CD4-positive, alpha-beta T cell treated with Interleukin-21 for 1 hour (primary cell): ENCODE measurements at places on chromosomes 6 and 20.

- DNase-seq = no peak
These were observed 38.3 kb downstream of the SNX3 start for GRCh38 chr6:108222504-108222903.

GRCh38 chr20:61292821-61293612, 41.0 kb downstream of the CDH4 start:
- no peak for DNase-seq

GRCh38 chr6:22132656-22133055, 164.2 kb downstream of the PRL start:
- DNase-seq = no peak

GRCh38 chr20:51460569-51461265, 81.8 kb downstream of the NFATC2 start:
- no peak for DNase-seq

- no peak for DNase-seq
These were observed 13.6 kb upstream of the SPO11 start for GRCh38 chr20:57315976-57316480.

DNA sequence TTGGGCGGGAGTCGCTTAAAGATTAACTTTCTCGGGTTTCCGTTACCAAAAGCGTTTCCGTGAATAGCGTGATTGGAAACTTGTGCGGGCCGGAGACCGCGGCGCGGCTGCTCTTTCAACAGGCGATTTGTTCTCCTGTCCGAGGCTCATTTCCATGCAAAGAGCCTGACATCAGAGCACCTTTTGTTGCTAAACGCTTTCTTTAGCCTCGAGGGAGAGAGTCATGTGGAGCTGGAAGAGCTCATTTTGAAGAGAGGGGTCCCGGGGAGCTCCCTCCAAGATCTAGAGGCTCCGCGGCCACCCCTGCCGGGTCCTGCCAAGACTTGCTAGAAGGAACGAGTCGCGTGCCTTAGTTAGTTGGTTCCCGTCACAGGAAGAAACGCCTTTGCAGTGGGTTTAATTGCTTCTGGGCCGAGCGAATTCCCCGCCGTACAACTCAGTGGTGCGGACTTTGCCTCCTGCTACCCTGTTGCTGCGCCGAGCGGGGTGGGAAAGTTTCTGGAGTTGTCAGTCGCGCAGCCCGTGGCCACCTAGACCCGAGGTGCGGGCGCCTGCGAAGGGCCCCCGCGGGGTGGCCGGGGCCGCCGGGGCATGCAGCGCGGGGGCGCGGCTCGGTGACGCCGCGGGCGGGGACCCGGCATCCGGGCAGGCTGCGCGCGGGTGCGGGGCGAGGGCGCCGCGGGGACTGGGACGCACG, at the start of gene SASH1:
SASH1 (plus strand) TSS at position 489 of the 697 bp plus-strand sequence. CDS start 230 bp downstream, outside the sequence.
- peak; percentile 8 for DNase-seq

- no peak for DNase-seq
These were observed 39.3 kb upstream of the SRPK1 start for GRCh38 chr6:35960187-35960586.

- DNase-seq = no peak
These were observed 185.5 kb upstream of the AKAP12 start for GRCh38 chr6:151054306-151054705.

DNA sequence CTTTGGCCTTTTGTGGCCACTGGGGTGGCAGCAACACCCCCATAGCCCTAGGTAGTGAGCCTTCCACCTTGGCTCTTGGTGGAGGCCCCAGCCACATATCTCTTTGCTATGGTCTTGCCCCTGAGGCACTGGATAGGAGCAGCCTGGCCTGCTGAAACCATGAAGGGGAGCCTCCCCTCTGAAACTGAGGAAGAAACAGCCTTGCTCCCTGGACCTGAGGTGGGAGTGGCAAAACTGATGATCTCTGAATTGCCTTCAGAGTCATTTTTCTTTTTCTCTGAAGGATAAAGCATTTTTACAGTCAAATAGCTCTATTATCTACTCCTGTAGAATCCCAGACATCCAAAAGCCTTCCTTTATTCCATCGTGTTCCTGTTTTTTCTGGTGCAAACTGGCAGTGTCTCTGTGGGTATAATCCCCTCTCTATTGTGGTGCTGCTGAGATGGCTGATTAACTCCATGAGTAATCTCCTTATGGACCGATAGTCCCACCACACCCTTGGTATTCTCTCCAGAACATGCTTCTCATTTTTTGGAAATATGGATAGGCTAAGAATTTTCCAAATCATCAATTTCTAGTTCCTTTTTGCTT, 22.0 kb upstream of the PRSS35 start:
- DNase-seq = no peak

DNA sequence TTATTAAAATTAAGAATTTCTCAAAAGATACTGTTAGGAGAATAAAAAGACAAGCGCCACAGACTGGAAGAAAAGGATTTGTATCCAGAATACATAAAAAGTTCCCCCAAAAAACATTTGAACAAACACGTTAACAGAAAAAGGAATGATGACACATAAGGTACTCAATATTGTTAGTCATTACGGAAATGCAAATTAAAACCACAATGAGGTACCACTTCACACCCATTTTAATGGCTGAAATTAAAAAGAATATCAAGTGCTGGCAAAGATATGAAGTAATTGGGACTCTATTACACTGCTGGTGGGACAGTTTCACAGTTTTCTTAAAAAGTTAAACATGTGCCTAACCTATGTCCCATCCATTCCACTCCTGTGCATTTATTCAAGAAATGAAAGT, 51.4 kb downstream of the HECA start:
- DNase-seq = no peak

- no peak for DNase-seq
These were observed 10.7 kb upstream of the PRR18 start for GRCh38 chr6:166318649-166319600.

- peak; percentile 21 for DNase-seq
These were observed 80.3 kb downstream of the ZDHHC14 start for GRCh38 chr6:157461000-157461915.

DNA sequence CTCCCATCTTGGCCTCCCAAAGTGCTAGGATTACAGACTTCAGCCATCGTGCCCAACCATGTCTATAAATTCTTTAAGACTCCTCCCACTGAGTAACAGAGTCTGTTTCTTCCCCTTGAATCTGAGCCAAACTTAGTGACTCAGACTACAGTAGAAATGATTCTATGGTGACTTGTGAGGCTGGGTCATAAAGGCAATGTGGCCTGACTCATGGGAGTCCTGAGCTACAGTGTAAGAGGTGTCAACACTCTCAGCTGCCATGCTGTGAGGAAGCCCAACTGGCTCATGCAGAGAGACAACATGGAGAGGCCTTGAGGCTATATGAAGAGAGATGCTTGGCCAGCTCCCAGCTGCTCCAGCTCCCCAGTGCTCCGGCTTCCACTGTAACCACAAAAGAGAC, 5.2 kb upstream of the NRSN2 start:
- no peak for DNase-seq

GRCh38 chr20:62828511-62829230, 11.8 kb downstream of the COL9A3 start:
- DNase-seq = no peak

DNA sequence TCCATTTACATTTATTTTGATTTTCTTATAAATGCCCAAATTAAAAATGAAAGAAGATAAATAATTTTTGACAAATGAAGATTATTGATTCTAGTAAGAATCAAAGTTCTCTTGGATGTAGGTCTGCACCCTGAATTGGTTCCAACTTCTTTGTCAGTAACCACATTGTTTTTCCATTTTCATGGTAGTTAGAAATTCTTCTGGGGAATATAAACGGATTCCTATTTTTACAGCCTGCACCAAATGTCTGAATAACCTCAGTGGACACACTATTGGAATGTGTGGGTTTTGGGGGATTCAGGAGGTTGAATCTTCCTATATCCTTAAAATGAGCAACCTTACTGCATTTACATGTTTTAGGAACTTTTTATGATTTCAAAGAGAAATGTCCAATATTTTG, 1085.3 kb upstream of the MAP3K7 start:
- DNase-seq = no peak

- DNase-seq = no peak
These were observed 619.5 kb downstream of the PRKN start for GRCh38 chr6:162108041-162108440.

DNA sequence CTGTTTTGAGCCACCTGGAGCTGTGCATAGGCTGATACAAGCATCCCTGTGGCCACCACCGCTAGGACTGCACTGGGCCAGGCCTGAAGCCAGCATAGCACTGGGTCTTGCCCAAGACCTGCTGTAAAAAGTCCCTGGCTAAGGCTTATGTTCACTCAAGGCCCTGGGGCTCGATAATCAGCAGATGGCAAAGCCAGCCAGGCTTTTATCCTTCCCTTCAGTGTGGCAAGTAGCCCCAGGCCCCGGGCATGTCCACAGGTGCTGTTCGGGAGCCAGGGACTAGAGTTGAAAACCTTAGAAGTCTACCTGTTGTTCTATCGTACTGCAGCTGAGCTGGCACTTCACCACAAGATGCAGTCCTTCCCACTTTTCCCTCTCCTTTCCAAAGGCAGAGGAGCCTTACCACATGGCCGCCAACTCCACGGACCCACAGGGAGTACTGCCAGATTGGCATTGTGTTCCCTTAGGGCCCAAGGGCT, 226.4 kb upstream of the ZNF217 start:
- no peak for DNase-seq

GRCh38 chr6:148530394-148530953, 187.8 kb downstream of the SASH1 start:
- no peak for DNase-seq

GRCh38 chr20:9100691-9101090, 31.8 kb downstream of the PLCB4 start:
- DNase-seq = no peak

GRCh38 chr6:33820243-33820642, 16.4 kb upstream of the MLN start:
- DNase-seq = no peak

- peak; percentile 37 for DNase-seq
These were observed 592 bp downstream of the CUTA start for GRCh38 chr6:33417128-33417902.

DNA sequence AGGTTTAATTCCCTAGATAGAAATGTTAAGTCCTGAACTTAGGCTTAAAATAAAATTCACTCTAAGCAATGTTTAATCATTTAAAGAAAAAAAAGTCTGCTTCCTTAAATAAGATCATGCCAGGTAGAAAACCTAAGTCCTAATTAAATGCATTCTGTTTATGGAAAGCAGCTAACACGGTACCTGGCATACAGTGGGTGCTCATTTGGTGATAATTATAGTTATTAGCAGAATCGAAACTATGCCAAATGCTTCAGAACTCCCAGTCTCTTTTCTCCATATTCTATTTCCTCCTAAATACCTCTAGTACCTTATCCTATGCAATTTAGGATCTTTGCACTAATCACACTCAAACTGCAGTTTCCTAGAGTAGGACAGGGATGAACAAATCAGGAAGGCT, 331.8 kb downstream of the EPHA7 start:
- DNase-seq = no peak

- no peak for DNase-seq
These were observed 82.6 kb upstream of the BMP5 start for GRCh38 chr6:55957961-55958422.

GRCh38 chr6:169452117-169452868, 198.6 kb upstream of the THBS2 start:
- no peak for DNase-seq

DNA sequence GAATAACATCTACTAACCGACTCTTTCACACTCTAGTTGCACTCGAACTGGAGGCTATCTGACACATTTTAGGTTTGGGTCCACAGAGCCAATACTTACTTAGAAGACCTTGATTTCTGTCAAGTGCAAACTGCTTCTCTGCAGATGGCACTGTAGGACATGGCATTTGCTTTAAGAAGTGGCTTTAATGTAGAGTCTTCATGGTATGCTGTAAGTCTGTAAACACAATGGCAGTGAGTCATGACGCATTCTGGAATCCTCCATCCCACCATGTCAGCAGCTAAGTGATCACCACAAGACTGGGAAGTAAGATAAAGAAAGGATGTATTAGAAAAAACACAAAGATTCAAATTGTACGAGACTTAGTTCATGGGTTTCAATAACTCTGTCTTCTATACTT, 377.0 kb upstream of the NOX3 start:
- DNase-seq = no peak

- DNase-seq = no peak
These were observed 13.2 kb upstream of the FRK start for GRCh38 chr6:116073765-116074440.

DNA sequence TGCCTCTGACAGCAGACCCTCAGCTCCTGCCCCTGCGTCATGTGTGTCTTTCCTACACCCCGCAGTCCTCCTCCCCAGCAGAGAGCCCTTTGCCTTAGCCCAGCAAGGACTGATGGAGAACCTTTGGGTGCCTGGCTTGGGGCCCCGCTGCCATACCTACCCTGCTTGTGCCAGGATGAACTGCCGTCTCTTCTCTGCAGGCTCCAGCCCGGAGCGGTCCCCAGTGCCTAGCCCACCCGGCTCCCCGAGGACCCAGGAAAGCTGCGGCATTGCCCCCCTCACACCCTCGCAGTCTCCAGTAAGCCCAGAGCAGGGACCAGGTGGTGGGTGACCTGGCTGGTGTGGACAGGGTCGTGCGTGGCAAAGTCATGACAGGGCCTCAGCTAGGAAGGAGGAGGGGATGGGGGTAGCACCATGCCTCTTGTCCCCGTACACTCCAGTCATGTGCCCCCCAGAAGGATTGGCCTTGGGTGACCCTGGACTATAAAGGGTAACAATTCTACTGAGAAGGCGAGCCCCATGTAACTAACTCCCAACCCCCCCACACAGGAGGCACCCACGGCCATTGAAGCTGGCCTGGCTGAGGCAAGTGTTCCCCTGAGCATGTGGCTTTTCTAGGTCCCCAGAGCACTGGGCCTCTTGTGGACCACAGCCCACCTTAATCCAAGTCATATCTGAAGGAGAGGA, 8.3 kb downstream of the HSPA12B start:
- no peak for DNase-seq

DNA sequence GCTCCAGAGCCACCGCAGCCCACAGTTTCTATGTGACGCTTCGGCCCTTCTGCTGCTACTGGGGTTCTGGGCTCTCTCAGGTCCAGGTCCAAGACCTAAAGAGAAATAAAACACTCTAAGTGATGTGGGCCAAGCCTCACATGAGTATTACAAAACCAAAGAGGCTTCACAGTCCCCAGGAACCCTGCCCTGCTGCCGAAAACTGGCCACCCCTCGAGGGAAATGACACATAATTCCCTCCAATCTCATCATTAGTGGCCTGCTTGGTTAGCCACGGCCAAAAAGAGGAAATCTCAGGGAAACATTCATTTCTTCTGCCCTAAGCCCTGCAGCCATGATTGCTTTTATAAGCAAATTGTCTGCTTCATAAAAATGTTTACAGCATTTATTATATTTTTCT, 32.5 kb downstream of the DLL1 start:
- no peak for DNase-seq

- DNase-seq = no peak
These were observed 254.2 kb downstream of the C6orf118 start for GRCh38 chr6:165055231-165055630.

GRCh38 chr6:26543953-26544352, 5.8 kb downstream of the HMGN4 start:
- peak; percentile 28 for DNase-seq

GRCh38 chr6:157764178-157765068, 58.6 kb upstream of the SNX9 start:
- peak; percentile 84 for DNase-seq

- no peak for DNase-seq
These were observed 114.1 kb downstream of the PLCB1 start for GRCh38 chr20:8246153-8246552.
